Right renal pelvis (tissue), 4 donors: ENCODE measurements at places on chromosomes 4 and X.

DNA sequence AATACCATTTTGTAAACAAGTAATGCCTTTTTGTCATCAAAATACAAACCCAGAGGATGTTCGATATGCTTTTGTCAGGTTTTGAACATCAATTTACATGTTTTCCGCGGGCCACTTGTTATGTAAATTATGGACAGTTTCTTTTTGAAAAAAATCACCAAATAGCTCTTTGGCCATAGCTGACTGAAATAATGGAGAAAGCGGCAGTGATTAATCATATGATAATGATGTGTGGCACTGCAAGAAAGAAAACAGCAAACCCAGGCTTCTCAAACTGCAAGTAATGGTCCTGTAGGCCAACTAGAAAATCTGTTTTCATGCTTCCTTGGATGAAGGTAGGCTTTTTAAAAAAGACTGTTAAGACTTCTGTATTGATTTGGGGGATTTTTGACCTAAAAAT lies 15.6 kb upstream of the SCML1 start:
- no peak for DNase-seq

DNA sequence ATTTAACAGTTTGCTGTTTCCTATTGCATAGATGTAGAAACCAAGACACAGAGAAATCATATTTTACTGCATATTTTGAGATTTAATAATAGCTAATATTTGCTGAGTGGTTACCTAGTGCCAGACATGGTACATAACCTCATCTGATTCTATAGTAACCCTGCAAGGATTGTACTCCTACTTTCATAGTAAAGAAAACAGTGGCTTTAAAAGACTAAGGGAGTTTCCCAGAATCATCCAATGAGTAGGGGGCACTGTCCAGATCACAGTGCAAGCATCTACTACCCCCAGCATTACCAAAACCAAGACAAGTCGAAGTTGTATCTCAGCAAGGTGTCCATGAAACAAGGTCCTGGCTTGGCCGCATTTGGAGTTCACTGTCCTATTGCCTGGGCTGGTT lies 224.5 kb upstream of the TENM3 start:
- DNase-seq = no peak

DNA sequence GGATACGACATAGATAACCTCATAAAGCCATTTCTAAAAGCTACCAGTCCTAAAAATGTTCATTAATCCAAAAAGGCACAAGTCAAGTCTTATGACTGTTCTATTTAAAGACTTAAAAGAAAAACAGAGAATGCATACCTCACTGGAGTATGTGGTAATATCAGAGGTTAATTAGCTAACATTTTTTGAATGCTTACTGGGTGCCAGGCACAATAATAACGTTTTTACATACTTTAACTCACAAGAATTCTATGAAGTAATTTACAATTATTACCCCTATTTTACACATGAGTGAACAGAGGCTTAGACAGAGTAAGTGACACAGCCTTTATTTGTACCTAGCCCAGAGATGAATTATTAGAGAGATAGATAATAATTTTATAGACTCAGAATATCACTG lies 207.5 kb downstream of the PDGFC start:
- DNase-seq = no peak

GRCh38 chr4:100314057-100314456 lies 123.8 kb upstream of the DDIT4L start:
- no peak for DNase-seq

DNA sequence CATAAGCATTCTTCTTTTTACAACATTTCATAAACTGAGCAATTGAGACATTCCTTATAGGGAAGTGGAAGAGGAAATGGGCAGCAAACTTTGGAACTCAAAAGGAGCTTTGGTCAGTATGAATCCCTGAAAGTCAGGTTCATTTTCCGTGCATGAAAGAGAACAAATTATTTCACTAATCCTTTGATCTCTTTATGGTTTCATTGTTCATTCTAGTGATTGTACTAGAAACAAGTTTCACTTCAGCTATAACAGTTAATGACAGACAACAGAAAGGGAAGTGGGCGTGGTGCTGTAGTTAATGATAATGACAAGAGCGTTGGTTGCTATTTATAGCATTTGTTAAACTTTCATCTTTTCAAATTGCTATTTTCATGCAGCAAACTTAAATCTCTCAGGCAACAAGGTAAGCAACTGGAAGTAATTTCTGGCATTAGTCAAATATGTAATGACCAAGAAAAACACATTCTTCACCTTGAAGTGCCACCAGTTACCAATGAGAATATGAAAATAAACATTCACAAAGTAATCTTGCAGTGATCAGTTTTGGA lies 98.4 kb downstream of the AREG start:
- DNase-seq = no peak

- no peak for DNase-seq
Observed at GRCh38 chr4:1192091-1192492, 19.7 kb upstream of the SPON2 start.

DNA sequence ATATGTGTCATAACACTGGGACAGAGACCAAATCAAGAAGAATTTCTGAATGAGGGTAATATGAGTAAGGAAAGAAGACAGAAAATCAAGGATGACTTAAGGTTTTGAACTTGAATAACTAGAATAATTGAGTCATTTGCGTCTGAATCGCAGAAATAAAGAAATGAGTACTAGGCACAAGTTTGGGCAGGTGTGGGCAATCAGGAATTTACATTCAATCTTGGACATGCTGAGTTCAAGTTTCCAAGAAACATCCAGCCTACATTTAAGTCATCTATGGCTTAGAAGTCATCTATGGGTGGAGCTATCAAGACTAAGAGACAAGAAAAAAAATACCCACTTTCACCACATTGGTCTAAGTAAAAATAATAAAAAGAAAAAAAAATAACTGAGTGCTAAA lies 30.4 kb upstream of the WDR44 start:
- no peak for DNase-seq

- DNase-seq = no peak
Observed at GRCh38 chr4:3280466-3280865, 12.4 kb upstream of the RGS12 start.

DNA sequence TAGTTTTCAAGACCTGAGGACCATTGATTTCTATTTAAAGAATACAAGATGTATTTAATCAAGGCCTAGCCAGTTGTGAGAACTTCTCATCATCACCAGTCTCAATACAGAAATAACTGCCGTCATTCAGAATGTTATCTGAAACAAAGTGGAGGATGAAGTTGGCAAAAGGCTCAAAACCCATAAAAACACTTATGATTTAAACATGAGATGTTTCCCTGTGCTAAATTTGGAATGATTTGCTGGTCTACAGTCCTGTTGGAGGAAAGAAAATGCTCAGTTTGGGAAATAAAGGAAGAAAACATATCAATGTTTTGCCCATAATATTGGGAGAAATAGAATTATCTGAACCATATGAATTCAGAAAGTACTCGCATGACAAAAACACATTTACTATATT lies 192.2 kb downstream of the ADGRA3 start:
- DNase-seq = no peak

DNA sequence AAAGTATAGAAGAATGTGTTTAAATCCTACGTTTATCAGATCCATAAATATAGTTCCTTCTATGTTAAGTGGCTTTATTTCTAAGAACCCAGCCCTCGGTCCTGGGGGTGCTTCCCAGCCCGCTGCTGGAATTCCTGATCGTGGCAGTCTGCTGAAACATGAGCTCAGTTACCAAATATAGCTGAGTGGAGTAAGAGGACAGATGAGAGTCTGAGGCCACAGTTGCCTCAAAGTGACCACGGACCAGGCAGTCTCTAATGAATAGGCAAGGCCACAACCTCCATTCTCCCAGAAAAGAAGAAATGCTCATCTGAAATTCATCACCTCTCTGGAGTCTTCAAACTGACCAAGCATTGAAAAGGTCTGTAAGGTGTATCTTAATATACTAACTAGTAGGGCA lies at the start of gene PALLD:
Gene PALLD, plus strand, starts transcription at position 219 of the 400 bp plus-strand sequence.
- DNase-seq = no peak

DNA sequence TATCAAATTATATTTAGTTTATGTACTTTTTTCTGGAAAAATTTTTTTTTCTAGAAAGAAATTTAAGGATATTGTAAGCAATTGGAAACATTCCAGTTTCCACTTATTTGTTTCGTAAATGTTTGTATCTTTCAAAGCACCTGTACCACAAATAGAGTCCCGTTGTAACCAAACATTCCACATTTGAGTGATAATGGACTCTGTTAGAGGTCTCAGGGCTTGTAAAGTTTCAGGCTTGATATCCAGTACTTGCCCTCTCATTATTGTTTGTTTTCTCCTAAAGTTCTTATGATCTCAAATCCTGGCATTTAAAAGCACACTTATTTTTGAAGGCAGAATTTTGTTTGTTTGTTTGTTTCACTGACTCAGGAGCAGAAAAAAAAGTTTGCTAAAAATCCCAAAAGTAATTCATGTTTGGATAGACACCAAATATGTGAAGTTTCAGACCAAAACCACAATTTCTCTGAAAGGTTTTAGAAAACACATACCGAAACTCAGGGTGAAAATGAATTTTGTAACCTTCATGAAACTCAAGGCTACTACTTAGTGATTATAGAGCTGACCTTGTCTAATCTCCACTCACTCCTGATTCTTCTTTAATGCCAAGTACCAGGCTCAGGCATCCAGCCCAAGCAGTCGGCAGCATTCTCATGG lies 5.7 kb upstream of the TMEM192 start:
- DNase-seq = no peak

DNA sequence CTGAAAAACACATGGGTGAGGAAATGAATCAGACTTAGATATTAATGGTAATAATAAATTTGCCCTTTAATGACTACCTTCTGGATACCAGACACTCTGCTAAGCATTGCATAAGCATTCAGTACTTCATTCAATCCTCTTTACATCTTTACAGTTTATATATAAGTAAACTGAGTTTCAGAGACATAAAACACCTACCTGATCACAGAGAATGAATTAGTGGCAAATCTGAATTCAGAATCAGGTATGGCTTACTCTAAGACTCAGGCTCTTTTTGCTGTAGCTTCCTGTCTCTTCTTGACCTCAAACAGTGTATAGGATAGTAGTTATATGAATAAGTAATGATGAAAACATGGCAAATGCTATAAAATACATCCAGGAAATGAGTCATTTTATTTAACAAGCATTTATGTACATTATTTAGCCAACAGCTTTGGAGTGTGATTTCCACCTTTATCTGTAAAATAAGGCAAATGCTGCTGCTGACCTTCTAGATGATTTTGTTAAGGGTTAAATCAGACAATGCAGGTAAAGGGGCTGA lies 83.9 kb downstream of the VEGFC start:
- DNase-seq = no peak

GRCh38 chr4:6594826-6595355 lies 19.9 kb downstream of the MAN2B2 start:
- DNase-seq = no peak

DNA sequence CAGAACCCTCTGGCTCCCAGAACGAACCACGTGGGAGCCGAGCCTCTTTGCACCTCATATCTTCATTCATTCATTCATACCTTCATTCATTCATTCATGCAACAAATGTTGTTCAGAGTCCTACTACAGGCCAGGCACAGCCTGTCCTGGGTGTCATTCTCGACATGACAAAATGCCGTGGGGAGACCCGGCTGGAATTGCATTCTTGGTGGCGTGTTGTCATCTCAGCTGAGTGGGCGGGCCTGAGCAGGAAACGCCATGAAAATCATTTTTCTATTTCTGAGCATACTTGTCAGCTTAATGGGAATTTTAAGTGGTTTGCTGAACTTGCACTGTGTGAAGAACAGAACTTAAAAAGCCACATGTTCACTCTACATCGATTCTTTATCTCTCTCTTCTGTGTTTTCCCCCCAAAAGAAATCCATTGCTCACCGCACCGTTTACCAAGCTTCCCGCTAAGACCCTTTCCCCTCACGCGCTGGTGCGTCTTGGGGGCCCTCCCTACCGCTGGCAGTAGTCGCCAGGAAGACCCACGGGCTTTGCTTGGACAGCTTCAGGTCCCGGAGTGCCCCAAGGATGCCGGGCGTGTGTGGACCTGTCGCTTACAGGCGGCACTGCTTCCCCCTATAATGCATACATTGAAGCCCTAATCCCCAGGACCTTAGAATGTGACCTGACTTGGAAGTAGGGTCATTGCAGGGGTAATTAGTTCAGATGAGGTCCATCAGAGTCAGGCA lies 41.6 kb upstream of the HMX1 start:
- no peak for DNase-seq

GRCh38 chrX:154013614-154014360 lies 5.9 kb downstream of the IRAK1 start:
- no peak for DNase-seq

GRCh38 chrX:148659481-148659880 lies 159.1 kb downstream of the AFF2 start:
- no peak for DNase-seq

DNA sequence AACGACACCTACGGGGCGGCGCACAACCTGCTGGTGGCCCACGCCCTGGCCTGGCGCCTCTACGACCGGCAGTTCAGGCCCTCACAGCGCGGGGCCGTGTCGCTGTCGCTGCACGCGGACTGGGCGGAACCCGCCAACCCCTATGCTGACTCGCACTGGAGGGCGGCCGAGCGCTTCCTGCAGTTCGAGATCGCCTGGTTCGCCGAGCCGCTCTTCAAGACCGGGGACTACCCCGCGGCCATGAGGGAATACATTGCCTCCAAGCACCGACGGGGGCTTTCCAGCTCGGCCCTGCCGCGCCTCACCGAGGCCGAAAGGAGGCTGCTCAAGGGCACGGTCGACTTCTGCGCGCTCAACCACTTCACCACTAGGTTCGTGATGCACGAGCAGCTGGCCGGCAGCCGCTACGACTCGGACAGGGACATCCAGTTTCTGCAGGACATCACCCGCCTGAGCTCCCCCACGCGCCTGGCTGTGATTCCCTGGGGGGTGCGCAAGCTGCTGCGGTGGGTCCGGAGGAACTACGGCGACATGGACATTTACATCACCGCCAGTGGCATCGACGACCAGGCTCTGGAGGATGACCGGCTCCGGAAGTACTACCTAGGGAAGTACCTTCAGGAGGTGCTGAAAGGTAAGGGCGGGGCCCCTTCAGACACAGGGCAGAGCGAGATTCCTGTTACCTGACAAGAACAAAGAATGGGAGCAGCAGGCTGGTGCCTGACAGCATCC lies 11.7 kb downstream of the RPL9 start:
- peak; percentile 37 for DNase-seq
